Stimulated activated naive CD4-positive, alpha-beta T cell (primary cell): ENCODE measurements at places on chromosomes 6 and 20.

GRCh38 chr6:3297909-3298308 is 39.2 kb downstream of the PSMG4 start:
- no peak for DNase-seq

DNA sequence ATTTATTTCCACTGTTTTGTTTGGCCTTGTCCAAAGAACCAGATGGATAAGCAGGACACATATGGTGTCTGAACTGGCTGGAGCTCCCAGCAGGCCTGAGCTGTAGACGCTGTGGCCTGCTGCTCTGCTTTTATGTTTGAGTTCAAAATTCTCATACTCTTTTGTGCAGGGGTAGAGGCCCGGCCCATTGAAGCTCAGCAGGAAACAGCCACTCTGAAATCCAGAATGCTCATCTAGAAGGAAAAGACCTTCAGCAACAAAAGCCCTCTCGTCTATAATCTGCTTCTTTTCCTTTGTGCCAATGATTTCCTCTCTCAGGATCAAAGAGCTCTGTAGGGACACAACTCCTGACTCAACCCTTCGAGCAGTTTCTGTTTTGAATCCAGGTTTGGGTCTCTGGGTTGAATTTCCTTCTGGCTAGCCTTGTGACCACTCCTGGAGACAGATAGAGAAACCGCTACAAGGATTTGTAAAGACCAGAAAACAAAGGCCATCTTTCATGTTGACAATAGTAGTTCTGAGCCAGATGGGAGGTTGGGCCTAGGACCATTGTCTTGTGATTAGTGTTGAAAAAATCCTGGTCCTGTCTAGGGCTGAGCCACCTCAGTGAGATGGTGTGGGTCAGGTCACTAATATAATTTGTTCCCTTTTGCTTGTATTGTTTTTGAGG is 446.7 kb downstream of the BCKDHB start:
- DNase-seq = no peak

- no peak for DNase-seq
These were observed 147.9 kb downstream of the HAO1 start for GRCh38 chr20:7792150-7792869.

DNA sequence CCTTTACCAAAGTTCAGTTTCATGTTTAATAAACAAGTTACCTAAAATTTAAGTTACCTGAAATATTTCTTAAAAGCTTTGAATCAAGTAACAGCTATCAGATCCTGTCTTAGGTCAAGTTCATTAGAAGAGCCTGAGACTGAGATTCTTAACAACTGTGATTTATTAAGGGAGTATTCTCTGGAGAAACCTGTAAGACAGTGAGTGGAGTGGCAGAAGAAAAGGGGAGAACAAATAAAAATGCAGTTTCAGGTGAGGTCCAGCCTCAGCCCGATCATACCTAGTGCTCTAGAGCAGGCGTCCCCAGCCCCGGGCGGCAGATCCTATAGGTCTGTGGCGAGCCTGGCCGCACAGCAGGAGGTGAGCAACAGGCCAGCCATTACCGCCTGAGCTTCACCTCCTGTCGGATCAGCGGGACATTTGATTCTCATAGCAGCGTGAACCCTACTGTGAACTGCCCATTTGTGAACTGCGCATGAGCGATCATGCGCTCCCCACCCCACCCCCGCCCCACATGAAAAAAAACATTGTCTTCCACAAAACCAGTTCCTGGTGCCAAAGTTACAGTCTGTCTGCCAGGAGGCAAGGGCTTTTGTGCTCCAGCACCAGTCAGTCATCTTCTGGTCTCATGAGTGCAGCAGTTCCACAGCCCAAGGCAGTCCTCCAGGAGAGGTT is 59.2 kb upstream of the ADGRB3 start:
- DNase-seq = no peak

GRCh38 chr6:95084867-95085266 is 492.5 kb upstream of the MANEA start:
- DNase-seq = no peak

DNA sequence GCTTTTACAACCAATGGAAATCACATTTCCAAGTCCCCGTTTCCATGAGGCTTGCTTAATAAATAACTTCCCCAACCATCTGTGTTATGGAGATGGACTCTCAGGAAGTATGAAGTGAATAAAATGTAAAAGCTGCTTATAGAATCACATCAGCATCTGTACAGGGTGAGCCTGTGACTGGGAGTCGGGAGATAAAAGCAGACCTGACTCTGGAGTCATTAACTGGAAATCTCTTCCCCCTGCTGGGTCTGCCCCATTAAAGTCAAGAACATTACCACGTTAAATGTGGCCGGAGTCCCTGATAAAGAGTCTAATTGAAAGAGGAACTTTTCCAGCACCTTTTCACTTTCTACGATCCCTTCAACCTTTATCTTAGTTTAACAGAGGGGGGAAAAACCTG is 368.5 kb downstream of the DOK5 start:
- no peak for DNase-seq

- no peak for DNase-seq
These were observed 24.9 kb upstream of the PHACTR2 start for GRCh38 chr6:143652841-143653331.

- no peak for DNase-seq
These were observed 15.2 kb downstream of the PGBD1 start for GRCh38 chr6:28296520-28297060.

DNA sequence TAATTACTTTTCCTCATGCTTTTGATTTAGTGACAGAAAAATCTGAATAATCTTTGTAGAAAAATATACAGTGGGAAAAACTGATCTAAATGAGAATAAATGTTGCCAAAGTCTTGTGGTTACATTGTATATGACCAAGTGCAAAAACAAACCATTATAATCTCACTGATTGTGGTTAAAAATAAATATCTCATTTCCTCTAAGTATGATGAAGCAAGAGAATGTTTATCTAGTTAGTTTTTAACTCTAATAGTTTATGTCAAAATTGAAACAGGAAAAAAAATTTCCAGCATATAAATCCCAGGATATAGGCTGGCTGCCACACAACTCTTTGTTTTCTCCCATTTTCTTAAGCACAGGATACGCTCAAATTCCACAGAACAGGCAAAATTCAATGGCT is 392.7 kb upstream of the ID4 start:
- DNase-seq = no peak

DNA sequence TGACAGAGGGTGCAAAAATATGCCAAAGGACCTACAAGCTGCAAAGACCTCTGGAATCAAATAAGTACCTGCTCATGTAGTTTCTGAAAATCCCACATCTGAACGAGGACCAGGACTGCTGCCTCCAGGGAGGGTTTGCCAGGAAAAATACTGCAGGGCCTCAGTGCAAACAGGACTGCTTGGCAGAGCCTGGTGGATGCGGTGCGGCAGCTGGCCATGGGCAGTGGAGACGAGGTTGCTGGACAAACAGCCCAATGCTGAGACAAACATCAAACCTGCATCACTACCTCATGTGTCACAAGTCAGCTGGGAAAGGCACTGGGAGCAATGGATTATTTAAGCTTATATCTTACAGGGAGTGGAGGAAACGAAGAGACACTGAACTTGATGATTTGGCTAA is 238.8 kb downstream of the PAX1 start:
- no peak for DNase-seq

DNA sequence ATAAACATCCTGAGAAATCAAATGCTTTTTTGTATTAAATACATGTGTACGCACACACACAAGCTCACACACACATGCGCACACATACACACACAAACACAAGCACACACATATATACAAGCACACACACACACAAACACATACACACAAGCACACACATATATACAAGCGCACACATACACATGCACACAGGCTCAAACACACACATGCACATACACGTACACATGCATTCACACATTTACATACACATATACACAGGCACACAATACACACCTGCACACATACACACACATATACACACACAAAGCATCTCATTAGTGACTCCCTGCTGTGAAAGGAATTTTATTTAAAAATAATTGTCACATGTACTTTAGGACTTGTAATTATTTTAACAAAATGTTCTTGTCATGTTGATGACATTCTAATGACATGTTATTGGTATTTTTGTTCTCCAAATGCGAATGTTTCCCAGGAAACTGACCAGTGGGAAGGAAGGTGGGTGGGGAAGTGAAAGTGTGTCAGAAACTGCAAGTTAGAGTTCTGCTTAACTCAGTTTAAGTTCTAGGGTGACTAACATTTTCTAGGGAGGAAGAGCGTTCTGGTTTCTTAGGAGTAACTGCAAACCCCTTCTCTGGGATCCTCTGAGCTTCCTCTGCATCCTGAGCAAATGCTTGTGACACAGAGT is 113.9 kb upstream of the ZNF217 start:
- no peak for DNase-seq

GRCh38 chr6:17536586-17536985 is 63.5 kb upstream of the FAM8A1 start:
- no peak for DNase-seq

GRCh38 chr6:111759331-111759835 is 113.9 kb downstream of the FYN start:
- DNase-seq = peak; percentile 31

- no peak for DNase-seq
These were observed 7.7 kb upstream of the C20orf203 start for GRCh38 chr20:32681175-32682084.

DNA sequence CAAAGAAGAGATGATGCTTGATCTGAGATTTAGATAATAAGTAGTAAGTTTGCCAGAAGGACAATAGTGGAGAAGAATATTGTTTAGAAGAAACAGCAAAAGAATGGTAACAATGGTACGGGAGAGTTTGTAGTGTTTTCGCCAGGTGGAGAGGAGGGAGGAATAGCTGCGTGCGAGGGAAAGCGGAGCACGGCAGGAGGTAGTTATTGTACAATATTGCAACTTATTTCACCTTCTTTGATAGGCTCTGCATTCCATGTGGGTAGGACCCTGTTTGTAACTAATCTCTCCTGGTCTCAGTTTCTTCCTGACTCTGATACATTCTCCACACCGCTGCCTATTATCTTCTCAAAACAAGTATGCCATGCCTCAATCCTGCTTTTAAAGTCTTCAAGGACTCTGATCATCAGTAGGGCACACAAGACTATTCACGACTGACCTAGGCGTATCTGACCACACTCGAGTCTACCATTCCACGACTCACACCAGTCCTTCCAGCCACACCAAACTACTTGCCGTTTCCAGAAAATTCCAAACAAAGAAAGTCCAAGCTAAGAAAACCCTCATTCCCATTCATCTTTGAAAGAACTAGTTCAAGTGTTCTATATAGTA is 1.1 kb downstream of the PPIL4 start:
- no peak for DNase-seq

DNA sequence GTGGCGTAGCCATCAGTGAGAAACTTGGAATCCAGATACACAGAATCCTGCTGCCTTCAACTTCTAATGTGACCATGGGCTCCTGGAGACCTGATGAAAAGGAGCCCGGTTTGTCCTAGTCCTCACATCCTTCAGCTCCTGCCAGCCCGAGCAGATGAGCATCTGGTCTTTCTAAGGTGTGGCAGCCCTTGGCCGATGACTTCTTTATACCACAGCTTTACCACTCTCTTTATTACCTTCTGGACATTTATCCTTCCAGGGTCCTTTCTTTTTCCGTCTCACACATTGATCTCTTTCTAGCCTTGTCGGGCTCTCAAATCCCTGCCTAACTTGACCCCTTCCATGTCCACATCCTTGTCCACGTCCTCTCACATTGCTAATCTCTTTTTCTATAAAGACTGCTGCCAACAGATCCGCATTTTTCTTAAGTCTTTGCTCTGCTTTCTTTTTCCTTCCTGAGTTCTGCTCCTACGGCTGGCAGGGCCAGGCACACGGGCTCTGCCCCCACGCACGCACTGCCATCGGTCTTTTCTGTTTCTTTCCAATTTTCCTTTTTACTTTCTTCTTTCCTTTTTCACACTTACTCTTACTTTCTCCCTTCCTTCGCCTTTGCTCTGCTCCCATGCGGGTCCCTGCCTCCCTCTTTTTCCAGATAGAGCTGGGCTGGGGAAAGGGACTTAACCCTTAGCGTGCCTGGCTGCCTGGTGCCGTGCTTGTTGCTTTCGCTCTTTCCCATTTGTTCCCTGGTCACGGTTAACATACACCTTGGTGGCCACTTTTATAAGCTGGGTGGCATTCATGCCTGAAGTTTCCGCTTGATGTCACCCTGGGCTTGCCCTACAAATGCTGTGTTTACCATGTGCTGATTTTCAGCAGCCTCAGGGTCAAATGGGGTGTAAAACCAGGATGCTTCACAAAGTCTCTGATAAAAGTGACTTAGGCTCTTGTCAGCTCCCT is 9.4 kb upstream of the GMPR start:
- DNase-seq = no peak

DNA sequence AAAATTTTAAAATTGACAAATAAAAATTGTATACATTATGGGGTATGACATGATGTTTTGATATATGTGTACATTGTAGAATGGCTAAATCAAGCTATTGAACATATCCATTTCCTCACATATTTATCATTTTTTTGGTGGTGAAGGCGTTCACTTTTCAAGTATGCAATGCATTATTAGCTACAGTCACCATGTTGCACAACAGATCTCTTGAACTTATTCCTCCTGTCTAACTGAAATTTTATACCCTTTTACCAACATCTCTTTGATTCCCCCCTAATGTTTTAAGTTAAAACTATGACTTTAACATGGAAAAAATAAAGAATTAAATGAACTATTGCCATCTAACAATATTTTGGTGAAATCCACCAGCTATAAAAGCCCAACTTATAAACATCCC is 65.2 kb upstream of the UST start:
- no peak for DNase-seq

- DNase-seq = no peak
These were observed 211.2 kb downstream of the C6orf118 start for GRCh38 chr6:165098165-165098564.

- DNase-seq = no peak
These were observed 49.6 kb upstream of the CCDC28A start for GRCh38 chr6:138724015-138724414.

DNA sequence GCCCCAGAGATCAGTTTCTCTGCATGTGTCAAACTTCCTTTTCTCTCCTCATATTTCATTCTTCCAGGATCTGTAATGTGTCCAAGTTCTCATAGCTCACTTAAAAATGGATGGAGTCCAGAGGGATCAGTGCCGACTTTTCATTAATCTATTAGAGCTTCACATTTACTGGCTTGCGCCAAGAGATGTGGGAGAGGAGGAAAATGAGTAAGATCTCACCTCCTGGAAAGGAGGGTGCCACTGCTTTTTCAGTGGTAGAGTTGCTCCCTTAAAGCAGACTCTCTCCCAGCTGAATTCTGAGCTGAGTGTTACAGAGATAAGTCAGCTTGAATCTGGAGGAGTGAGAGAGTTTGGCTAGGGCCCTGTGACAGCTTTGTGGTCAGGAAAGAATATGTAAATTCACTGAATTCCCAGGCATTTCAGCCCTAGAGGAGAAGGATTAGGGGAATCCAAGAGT is 175.9 kb downstream of the SOX4 start:
- no peak for DNase-seq

DNA sequence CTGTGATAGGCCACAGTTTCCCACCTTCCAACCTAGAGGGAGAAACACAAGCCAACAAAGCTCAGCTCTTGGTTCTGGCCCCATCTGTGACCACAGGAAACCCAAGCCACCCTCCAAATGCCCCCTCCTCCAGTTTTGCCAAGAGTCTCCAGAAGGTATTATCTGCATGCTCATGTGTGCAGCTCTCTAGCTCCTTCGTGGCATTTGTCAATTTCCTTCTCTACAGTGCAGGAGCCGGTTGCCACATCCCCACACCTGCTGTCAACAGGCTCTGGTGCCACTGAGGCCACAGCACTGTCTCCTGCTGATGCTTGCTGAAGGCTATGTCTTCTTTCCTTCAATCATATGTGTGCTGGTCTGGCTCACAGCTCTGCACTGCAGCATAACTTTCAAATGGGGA is 177.2 kb downstream of the CLIC5 start:
- no peak for DNase-seq

- DNase-seq = no peak
These were observed 168.7 kb upstream of the LRFN2 start for GRCh38 chr6:40755749-40756452.
